ENCODE measurements at places on chromosomes 1 and 21.
A peak's percentile ranks its signal among the peaks of the same experiment; 100 is the strongest.

DNA sequence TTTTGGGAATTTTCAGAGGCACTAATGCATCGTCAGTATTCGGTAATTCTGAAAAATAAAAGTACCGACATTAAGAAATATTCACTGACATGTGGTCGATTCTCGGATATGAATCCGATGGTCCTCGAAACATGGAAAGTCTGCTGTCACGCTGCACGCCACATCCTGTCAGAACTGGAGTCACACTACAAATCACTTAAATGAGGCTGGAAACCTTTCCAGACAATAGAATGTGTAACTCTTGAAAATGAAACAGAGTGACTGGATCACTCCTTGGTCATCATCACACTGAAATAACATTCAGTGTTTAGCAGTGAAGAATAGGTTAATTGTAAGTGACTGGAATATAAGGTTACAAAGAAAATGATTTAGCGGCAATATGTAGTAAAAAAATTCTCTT, 620.1 kb upstream of the ADAMTS5 start:
- DNase-seq = no peak

DNA sequence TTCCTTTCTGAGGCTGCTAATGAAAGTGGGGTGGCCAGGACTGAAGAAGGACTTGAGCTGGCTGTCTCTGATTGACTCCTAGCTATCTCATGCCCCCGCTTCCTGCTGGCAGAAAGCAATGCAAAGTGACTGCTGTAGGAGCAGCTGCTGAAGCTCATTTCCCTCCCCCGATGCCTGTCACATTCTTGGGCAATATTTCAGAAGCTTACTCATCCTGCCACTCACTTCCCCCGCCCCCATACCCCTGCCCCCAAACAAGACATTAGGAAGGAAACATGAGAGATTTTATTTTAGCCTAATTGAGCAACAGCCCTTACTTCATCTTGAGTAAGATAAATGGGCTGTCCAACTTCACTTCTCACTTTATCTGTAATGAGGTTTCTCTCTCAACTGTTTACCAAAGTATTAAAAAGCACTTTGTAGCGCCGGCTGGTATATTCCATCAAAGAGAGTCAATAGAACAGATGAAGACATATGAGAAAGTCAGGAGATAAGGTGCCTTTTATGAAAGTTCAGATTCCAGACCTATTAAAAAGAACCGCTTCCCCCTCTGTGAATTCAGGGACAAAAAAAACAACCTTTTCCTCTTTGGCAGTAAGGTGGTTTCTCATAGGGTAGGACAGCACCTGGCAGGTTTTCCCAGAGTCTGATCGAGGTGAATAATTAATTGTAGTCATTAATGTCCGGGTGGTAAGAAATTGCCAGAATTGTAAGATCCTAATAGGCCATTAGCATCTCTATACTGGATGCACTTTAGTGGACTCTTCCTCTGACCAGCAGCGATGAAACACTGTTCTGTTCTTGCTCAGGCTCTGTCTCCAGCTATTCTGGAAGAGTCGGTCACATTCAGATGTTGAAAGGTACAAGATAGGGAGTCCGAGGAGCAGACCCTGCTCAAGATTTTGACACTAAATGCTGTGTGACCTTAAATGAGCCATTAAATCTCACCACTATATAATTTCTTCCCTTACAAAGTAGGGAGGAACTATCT, 70.2 kb downstream of the SH3GLB1 start:
- peak; percentile 92 for DNase-seq

DNA sequence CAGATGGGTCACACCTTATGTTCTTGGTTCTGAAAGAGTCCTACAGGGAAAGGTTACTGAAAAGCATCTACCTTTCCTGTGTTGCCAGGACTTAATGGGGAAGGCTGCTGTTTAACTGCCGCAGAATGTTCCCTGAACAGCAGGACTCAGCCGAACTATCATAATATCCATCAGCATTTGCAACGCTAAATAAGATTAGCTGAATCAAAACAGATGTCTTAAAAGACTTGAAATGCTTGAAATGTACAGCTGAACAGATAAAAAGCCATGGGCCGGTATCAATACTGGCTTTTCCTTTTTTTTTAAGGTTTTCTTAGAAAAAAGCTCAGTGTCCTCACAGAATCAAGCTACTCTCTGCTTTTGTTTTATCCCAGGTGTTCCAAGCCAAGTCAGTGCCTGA, 19.7 kb upstream of the ATP13A2 start:
- DNase-seq = no peak

DNA sequence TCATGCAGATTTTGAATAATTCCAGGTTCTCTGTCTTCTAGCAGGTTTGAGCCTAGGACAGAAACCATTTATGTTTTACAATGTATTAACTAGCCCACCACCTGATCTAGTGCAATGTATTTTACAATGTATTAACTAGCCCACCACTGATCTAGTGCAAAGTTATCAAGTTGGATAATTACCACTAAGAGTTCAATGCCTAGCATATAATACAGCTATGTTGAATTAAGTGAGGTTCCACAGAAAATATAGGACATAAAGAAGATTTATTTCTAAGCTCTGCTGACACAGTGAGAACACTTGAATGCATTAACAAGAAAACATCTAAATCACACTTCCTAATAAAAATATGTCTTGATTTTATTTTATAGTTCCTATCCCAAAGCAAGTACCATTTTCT, 854.6 kb upstream of the NEGR1 start:
- no peak for DNase-seq

GRCh38 chr1:31019401-31019800, 46.1 kb downstream of the PUM1 start:
- DNase-seq = no peak

- no peak for DNase-seq
Measured at GRCh38 chr1:160432371-160432786, 32.0 kb downstream of the VANGL2 start.

DNA sequence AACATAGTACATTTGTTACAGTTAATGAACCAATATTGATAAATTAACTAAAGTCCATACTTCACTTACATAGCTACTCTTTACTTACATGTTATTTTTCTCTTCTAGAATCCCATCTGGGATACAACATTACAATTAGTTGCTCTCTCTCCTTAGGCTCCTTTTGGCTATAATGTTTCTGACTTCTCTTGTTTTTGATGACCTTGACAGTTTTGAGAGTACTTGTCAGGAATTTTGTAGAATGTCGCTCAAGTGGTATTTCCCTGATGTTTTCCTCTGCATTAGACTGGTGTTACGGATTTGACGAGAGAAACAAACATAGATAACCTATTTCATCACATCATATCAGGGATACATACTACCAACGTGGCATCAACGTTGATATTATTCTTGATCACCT, 925.4 kb upstream of the TMPRSS15 start:
- DNase-seq = no peak

GRCh38 chr1:42983693-42984092, 25.0 kb upstream of the SLC2A1 start:
- no peak for DNase-seq

GRCh38 chr1:6251681-6252373, 7.8 kb downstream of the HES3 start:
- no peak for DNase-seq

GRCh38 chr1:59604191-59604590, 210.6 kb upstream of the HOOK1 start:
- no peak for DNase-seq

- no peak for DNase-seq
Measured at GRCh38 chr1:207454046-207454964, at the start of gene CR2. CR2 (plus strand) TSS chr1:207454328; CDS start chr1:207454419, 91 bp downstream.

GRCh38 chr1:59499943-59500569, 203.2 kb downstream of the FGGY start:
- DNase-seq = no peak

- DNase-seq = no peak
Measured at GRCh38 chr1:87878873-87879272, 550.2 kb downstream of the LMO4 start.

DNA sequence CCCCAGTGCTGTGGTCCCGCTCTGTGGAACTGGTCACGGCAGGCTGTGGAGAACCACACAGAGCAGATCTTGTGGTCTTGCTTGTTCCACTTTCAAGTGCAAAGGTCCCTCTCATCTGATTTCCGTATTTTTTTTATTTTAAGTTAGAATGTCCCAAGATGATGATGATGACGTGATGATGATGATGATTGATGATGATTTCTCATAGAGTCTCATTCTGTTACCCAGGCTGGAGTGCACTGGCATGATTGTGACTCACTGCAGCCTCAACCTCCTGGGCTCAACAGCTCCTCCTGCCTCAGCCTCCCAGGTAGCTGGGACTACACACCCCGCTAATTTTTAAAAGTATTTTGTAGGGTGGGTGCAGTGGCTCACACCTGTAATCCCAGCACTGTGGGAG, 12.2 kb downstream of the EVA1C start:
- no peak for DNase-seq

DNA sequence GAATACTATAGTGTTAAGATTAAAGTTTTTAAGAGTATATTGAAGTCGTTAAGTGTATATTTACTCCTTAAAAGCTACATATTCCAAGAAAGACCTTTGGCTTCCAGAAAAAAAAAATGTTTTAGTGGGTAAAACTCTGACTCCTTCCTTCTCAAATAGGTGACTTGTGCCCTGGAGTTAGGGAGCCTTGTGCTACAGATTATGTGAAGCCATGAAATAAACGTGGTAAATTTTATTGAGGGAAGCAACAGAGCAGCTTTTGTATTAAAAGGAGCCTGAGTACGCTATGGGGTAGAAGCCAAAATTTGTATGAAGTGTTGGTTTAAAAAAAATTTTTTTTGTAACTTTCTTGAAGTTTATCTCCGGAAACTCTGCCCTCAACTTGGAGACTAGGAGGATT, 994 bp downstream of the RO60 start:
- no peak for DNase-seq

DNA sequence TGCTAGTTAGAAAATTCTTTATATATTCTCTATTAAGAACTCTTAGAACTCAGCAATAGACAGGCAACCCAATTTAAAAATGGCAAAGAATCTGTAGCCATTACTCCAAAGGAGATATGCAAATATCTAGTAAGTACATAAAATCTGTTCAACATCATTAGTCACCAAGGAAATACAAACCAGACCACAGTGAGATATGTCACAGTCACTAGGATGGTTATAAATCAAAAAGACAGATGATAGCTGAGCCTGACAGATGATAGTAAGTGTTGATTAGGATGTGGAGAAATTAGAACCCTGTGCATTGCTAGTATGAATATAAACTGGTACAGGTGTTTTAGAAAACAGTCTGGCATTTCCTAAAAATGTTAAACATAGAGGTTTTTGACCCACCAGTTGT, 26.6 kb downstream of the SRSF11 start:
- no peak for DNase-seq

- no peak for DNase-seq
Measured at GRCh38 chr1:113401067-113401466, 10.8 kb downstream of the MAGI3 start.

GRCh38 chr21:28543975-28544374, 448.7 kb downstream of the LTN1 start:
- no peak for DNase-seq

- DNase-seq = no peak
Measured at GRCh38 chr1:19680644-19681043, 16.0 kb downstream of the HTR6 start.

DNA sequence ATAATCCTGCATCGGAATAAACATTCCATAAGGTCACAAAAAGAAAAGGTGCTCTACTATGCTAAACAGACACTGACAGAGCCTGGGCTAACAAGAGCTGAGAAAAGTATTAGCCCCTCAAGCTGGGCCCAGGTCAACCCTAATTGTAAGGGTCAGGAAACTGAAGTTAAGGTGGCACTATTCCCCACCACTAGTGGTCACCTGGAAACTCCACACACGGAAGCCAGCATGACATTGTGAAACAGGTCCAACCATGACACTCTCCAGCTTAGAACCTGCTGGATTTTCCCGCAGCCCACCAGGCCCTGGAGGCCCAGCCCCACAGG, 1.2 kb downstream of the PTTG1IP start:
- no peak for DNase-seq

GRCh38 chr1:173112129-173112528, 61.4 kb upstream of the TNFSF18 start:
- DNase-seq = no peak

DNA sequence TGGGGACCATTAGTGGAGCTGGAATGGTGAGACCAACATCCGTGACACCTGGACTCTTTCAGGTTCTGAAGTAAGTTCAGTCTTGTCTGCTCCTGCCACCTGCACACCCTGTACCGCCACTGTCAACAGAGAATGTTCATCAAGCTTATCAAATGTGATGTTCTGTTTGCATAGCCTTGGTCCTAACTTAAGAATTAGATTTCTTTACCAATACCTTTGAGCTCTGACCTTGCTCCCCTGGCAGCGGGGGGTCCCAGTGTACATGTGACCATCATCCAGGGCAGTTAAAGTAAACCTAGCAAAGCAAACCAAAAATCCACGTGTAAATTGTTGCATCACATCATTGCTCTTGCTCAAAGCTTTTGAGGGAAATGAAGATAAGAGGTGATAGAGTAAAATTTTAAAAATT, 14.5 kb downstream of the SLC25A33 start:
- no peak for DNase-seq

- no peak for DNase-seq
Measured at GRCh38 chr1:74422421-74423292, 89.8 kb downstream of the LRRC53 start.

- no peak for DNase-seq
Measured at GRCh38 chr1:225700889-225701465, 48.1 kb upstream of the ENAH start.

GRCh38 chr1:89306273-89306672, 33.6 kb upstream of the GBP5 start:
- DNase-seq = no peak

DNA sequence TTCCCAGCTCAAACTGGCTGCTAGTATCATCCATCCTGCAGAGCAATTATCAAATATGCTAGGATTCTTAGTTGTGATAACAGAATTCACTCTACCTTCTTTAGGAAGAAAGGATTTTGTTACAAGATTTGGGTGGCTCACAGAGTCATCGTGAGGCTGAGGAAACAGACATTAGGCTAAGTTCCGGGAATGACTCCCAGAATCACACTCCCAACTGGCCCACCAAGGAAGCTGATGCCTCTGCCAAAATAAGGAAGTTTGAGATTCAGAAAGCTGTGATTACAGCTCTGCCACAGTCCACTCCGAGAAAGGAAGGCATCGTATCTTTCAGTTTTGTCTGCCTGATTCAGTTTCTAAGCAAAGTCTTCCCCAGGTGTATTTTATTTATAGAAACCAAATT, 50.6 kb upstream of the LYPLAL1 start:
- no peak for DNase-seq

GRCh38 chr1:94807742-94808491, 12.2 kb upstream of the SLC44A3 start:
- DNase-seq = no peak

Data from NCI-H1436 treated with DMSO at 0.1 percent for 48 hours (cell line).